Mucosa of gallbladder (tissue), 1 donor: ENCODE measurements at places on chromosomes 1 and 21.

- DNase-seq, result no peak
These were observed 401 bp downstream of the WNT9A start for GRCh38 chr1:227947386-227947675.

DNA sequence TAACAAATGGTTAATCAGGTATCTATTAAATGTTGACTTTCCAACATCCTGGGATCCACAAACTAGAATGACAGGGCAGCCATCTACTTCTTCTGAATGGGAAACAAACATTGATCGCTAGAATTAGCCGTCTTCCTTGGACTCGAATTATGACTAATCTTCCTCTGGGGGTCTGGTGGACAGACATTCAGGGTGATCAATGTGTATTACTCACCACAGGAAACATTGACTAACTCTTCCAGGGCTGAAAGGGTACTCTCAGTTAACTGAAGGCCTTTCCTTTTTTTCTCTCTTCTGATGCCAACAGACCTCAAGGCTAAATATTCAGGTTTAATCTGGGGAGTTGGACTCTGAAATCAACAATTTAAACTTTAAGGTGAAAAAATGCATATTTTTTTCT lies 9.5 kb downstream of the NOL9 start:
- no peak for DNase-seq

- DNase-seq, result no peak
These were observed 7.1 kb downstream of the SLC2A1 start for GRCh38 chr1:42951588-42951987.

GRCh38 chr1:235351441-235351840 lies 15.8 kb upstream of the TBCE start:
- DNase-seq, result no peak

DNA sequence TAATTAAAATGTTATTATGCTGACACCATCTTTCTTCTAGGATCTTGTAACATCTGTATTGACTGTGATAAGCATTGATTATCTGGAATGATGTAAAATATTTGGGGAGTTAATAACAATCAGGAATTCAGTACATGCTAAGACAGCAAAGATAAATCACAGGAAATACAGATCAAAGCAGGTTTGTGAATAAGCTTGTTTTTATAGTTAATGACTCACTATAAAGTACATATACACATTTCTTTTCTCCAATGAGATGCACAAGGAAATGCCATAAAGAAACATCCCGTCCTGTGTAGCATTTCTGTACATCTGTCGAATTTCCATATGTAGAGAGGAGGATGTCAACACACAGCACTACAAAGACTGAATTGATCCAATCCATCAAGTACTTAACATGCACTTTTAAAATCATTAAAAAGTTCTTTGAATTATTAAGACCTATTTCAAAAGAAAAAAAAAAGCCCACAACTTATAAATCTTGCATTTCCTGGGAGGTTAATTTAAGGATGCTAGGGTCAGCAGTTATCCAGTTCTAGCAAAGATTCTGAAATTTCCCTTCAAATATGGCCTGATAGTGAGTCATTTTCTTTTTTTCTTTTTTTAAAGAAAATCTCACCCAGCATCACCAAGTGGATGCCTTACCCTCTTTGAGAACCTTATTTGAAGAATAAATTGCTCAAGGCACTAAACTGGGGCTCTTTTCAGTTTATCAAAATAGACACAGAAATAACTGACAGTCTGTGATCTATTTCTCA lies 243.2 kb upstream of the NR5A2 start:
- DNase-seq, result no peak

GRCh38 chr1:217062586-217062985 lies 339.4 kb upstream of the ESRRG start:
- no peak for DNase-seq

- no peak for DNase-seq
These were observed 9.1 kb downstream of the CRB1 start for GRCh38 chr1:197277166-197277565.

DNA sequence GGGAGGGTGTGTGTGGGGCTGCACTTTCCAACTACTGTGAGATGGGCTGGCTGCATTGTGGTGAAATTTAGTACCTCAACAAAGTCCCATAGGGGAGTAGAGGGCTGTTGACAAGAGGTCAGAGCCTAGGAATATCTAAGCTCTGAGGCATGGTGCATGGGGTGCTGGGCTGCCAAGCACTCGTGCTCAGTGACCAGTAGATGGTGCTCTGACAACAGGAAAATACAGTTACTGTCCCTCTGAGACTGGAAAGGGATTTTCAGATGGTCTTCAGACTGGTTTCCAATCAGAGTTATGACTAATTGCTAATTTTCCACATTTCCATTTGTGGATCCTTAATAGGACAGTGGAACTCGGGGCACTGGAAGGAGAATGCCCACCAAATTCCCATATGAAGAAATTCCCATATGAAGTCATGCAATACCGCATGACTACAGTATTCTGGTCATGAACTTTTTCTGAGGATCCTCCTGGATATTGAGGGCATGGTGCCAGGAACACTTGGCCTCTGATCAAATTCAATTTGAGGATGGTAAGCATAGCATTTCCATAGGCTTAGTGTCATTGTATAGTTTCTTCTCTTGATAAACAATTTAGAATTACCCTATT lies 4.1 kb upstream of the CACNA1E start:
- DNase-seq, result peak; percentile 49
